ENCODE measurements at places on chromosomes 13 and 19.

- DNase-seq: peak; percentile 97
Observed at GRCh38 chr19:17553256-17553655, 2.2 kb upstream of the COLGALT1 start.

DNA sequence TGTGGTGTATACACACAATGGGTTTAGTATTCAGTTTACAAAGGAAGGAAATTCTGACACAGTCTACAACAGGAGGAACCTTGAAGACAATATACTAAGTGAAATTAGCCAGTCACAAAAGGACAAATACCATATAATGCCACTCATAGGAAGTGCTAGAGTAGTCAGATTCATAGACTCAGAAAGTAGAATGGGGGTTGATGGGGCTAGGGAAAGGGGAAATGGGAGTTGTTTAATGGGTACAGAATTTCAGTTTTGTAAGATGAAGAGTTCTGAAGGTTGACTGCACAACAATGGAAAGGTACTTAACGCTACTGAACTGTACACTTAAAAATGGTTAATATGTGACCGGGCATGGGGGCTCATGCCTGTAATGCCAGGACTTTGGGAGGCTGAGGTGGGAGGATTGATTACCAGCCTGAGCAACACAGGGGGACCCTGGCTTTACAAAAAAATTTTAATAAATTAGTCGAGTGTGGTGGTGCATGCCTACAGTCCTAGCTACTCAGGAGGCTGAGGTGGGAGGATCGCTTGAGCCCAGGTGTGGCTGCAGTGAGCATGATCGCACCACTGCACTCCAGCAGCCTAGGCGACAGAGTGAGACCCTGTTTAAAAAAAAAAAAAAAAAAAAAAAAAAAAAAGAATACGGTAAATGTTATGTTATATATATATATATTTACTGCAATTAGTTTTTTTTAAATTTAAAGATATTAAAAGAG is 45.0 kb downstream of the SLC15A1 start:
- no peak for DNase-seq

DNA sequence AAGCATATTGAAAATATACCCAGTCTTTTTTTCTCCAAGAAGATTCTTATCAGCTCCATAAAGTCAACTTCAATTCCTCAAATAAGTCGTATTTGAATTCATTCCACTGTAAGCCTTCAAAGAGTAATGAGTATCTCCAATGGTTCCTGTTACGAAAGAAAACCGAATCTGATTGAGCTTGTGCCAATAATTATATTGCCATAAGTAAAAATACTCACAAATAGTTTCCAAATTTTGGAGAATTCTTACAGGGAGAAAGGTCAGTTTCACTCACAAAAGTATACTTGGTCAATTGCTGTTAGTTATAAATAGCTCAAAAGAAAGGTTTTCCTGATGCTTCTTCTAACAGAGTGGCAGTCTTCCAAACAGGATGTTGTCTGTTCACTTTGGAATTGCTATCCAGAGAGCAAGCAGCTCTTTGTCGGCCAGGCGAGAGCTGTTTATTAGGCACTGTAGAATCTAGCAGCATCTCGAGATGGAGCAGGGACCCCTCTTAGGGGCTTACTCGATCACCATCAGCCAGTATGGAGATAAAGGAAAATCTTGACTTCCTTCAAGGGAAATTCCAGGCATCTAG is 13.5 kb downstream of the ERICH4 start:
- no peak for DNase-seq

GRCh38 chr19:20273376-20273775 is 106.4 kb downstream of the ZNF486 start:
- DNase-seq: no peak

DNA sequence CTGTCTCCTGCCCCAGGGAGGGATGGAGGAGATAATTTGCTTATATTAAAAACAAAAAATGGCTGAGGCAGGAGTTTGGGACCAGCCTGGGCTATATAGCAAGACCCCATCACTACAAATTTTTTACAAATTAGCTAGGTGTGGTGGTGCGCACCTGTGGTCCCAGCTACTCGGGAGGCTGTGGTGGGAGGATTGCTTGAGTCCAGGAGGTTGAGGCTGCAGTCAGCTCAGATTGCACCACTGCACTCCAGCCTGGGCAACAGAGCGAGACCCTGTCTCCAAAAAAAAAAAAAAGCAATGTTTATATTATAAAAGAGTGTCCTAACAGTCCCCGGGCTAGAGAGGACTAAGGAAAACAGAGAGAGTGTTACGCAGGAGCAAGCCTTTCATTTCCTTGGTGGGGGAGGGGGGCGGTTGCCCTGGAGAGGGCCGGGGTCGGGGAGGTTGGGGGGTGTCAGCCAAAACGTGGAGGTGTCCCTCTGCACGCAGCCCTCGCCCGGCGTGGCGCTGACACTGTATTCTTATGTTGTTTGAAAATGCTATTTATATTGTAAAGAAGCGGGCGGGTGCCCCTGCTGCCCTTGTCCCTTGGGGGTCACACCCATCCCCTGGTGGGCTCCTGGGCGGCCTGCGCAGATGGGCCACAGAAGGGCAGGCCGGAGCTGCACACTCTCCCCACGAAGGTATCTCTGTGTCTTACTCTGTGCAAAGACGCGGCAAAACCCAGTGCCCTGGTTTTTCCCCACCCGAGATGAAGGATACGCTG is 184.0 kb downstream of the KDM4B start:
- no peak for DNase-seq

DNA sequence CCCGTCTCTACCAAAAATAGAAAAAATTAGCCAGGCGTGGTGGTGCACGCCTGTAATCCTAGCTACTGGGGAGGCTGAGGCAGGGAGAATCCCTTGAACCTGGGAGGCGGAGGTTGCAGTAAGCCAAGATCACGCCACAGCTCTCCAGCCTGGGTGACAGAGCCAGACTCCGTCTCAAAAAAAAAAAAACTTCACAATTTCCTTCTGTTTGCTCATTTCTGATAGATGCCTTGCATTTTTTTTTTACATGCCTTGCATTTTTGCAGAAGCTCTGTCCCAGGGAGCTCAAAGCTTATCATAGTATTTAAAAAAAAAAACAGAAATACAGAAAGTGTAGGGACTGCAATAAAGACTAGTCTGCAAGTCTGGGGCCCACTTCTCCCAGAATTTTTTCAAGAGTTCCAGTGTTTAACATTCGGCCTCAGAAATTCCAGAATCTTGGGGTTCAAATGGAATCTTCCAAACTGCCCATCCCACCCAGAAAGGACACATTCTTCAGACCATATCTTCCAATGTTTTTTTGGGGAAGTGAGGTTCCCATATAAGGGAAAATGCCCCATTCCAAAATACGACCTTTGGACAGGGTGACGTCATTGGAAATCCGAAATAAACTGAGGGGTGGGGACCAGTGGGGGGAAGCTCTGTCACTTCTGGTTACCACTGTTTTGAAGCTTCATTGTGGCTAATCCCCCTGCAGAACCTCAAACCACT is 17.2 kb upstream of the RAB8A start:
- DNase-seq: no peak

DNA sequence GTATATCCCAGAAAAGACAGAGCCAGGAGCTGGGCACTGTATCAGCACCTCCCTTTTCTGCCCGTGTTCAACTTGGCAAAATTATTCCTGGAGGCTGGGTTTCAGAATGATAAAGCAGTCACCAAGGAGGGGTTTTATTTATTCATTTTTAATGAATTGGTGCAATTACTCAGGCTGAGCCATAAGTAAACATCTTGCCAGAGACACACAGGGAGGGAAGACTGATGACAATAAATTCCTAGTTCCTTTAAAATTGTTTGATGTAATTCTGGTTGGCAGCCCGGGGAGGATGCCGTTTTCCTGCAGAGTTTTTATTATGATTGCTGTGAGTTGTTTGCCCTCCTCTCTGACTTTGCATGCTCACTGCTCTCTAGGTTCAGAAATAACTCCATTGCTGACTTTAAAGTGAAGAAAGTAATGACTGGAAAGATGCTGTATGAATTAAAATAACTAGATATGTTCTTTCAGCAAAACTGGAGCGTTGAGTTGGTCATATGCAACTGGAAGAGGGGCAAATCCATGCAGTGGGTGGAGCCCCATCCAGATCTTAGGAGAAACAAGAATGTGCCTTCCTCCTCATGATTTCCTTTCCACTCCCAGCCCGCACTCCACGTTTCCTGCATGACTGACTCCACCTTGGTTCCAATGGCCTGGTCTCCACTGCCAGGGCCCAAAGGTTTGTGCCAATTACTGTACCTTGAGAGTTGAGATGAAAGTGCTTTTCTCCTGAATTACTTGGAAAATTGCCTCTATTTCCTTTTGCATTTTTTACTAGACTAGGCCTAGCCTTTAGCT is 182.1 kb downstream of the RFC3 start:
- no peak for DNase-seq

- peak; percentile 54 for DNase-seq
Observed at GRCh38 chr13:109725297-109725696, 61.1 kb downstream of the IRS2 start.

DNA sequence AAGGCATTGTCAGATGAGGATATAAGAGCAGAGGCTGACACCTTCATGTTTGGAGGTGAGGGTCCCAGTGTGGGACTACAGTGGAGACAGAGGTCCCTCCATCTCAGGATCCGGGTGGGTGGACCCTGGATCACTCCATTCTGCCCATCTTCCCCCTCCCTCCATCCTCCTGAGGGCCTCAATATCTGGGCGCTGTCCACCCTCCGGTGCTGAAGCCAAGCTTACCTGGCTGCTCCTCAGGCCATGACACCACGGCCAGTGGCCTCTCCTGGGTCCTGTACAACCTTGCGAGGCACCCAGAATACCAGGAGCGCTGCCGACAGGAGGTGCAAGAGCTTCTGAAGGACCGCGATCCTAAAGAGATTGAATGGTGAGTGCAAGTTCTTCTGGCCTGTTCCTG is 11.9 kb downstream of the CYP4F12 start:
- no peak for DNase-seq

DNA sequence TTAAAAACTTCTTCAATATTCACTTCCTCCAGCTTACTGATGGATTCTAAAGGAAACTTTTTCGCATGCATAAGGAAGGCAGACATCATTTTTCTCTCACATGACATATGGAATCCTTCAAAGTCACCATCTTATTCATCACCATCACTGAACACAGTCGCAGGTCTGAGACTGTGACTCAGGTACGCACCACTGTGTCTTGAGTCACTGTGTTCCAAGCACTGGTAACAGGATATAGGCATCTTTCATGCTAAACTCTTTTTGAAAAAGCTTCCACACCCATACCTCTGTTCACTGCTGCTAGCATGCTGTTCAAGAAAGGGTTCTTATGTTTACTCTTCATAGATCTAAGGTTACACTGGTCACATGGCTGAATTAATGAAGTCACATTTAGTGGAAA is 67.0 kb upstream of the SIAH3 start:
- DNase-seq: no peak

- DNase-seq: no peak
Observed at GRCh38 chr19:827710-828321, at the start of gene AZU1. Gene AZU1, plus strand, starts transcription at chr19:827837. Its CDS starts 10 bp downstream, at chr19:827847.

DNA sequence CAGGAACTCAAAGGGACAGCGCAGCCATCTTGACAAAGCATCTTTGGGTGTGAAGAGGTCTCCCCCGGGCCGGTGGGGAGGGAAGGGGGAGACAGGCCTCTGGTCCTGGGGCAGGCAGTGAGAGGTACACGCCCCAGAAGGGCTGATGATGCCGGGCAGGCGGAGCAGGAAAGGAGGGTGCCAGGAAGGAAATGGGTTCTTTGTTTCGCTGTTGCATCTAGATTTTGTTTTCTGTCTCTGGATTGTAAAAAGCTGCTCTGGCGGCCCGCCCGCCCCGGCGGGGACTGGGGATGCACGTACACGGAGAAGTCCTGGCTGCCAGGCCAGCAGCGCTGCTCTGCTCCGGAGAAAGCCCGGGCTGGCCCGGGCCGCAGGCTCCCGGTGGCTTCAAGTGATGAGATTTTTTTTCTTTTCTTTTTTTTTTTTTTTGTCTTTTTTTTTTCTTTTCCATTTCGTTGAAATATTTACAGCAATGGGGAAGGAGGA is 13.2 kb upstream of the ASF1B start:
- DNase-seq: peak; percentile 79

- DNase-seq: no peak
Observed at GRCh38 chr13:47672245-47673008, 328.6 kb downstream of the SUCLA2 start.

- no peak for DNase-seq
Observed at GRCh38 chr13:54077569-54077968, 1049.0 kb downstream of the OLFM4 start.

GRCh38 chr13:30334663-30335386 is 27.5 kb upstream of the KATNAL1 start:
- peak; percentile 59 for DNase-seq

DNA sequence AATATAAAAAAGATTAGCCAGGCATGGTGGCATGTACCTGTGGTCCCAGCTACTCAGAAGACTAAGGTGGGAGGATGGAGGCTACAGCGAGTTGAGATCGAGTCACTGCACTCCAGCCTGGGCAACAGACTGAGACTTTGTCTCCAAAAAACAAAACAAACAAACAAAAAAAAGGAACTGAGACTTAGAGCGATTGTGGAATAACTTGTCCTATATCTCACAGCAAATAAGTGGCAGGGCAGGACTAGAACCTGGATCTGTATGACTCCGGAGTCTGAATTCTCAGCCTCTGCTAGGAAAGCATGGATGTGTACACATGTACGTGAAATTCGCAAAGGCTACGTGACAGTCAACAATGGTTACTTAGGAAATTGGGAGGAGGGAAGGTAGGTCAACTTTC is 20.1 kb downstream of the KRTDAP start:
- no peak for DNase-seq

GRCh38 chr13:101474419-101474957 is 22.0 kb downstream of the ITGBL1 start:
- peak; percentile 60 for DNase-seq

- peak; percentile 21 for DNase-seq
Observed at GRCh38 chr13:38577048-38577447, 109.8 kb upstream of the FREM2 start.

DNA sequence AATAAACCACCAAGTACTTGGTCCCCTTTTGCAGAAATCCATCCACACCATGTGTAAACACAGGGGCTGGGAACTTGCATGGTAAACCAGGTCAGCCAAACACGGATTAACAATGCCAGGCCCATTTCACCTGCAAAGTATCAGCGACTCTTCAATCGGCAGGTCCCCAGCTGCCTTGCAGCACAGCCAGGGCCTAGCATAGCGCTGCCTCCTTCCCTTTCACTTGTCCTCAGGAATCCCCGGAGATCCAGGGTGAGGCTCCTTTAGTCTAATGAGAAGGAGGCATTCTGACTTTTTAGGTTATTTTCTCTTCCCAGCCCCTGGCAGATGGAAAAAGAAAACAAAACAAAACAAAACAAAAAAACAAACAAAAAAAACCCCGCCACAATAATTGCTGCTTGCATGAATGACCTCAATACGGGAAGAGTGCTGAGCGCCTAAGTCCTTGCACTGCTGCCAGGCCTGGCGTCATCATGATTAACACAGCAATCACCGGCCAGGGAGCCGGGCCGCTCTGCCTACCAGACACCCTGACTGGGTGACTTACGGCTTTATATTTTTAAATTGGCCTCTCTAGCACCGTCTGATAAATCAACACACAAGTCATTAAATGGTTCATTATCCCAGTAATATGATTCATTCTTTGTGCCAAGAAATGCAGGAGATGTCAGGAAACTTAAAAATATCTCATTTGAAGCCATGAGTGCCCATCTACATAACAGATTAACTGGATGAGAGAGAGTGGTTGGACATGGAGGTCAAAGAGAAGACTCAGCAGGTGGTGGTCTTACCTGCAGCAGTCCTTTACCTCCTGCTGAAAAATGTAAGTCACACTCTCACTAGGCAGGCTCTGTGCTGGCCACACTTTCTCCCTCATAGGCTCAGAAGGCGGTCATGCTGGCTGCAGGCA is 692.7 kb downstream of the UQCRFS1 start:
- no peak for DNase-seq

GRCh38 chr19:15843203-15843893 is 27.9 kb upstream of the OR10H1 start:
- DNase-seq: no peak

- peak; percentile 38 for DNase-seq
Observed at GRCh38 chr13:28429685-28430290, 65.1 kb downstream of the FLT1 start.

GRCh38 chr19:41533671-41534215 is 42.2 kb upstream of the CEACAM21 start:
- no peak for DNase-seq
